Renal cortex interstitium (tissue), 15 donors: ENCODE measurements at places on chromosomes 1 and 21. TPM values are rescaled to one million over a fixed set of nuclear protein-coding genes. Genes with fewer than 3 reads are reported as not detected.

DNA sequence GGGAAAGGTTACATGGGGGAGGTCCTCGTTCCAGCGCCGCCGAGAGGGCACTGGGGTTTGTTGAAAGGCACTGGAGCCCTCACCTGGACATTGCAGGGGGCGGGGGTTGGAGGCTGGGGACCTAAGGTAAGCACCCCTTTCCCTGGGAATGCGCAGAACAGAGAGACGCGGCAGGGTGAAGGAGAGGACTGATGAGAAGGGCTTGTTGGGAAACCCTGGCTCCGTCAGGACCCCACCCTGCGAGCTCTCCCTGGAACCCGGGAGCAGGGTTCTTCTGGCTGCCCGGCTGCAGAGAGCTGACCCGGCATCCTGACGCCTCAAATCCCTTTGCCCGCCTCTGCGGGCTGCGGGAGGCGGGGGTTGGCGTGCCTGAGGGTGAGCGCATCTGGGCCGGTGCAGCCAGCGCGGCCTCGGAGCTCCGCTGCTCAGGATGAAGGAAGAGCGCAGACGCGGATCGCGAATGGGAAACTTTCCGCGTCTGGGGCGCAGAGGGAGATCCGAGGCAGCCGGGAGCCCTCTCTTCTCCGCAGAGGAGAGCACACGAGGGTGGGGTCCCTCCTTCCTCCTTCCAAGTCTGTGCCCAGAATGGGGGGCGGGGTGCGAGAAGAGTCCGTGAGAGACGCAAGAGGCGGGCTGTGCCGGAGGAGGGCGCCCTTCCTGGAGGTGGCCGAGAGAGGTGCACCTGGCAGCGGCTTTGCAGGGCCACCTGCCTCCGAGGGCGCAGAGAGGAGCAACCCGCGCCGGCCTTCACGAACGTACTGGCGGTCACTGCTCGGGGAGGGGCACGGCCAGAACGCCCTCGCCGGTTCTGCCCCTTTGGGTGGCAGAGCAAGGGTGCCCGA is 2.4 kb downstream of the IGSF21 start:
- DNase-seq: no peak

GRCh38 chr1:155012776-155013602 is 10.4 kb downstream of the ZBTB7B start:
- DNase-seq: no peak

DNA sequence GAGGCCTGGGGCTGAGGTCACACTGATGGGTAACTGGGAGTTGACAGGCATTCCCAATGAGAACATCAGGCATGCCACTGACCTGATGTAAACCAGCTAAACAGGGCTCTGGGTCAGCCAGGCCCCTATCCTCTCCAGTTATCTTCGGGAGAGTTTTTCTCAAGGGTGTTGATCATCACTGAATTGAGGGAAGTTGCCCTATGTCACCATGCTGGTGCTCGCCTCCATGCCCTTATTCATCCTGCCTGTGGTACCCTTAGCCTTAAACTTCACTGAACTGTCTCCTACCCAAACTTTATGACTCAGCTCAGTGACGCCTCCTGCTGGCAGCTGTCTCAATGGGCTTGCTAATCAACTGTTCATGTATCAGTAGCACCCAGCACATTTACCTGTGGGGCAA is 80.7 kb upstream of the TNR start:
- DNase-seq: no peak

The TAS1R1 gene
- 0.29 TPM for polyA plus RNA-seq

- DNase-seq: no peak
Measured at GRCh38 chr21:41638201-41638790, 128.6 kb downstream of the RIPK4 start.

GRCh38 chr1:7378346-7379130 is 392.6 kb upstream of the VAMP3 start:
- DNase-seq: no peak

The EFCAB14 gene
- polyA plus RNA-seq: 106 TPM
